ENCODE measurements at places on chromosomes 7 and 10.
A peak's percentile ranks its signal among the peaks of the same experiment; 100 is the strongest.

GRCh38 chr7:26070290-26070689, 81.7 kb upstream of the NFE2L3 start:
- DNase-seq, result no peak

GRCh38 chr10:131930150-131930549, 29.3 kb downstream of the PPP2R2D start:
- no peak for DNase-seq

DNA sequence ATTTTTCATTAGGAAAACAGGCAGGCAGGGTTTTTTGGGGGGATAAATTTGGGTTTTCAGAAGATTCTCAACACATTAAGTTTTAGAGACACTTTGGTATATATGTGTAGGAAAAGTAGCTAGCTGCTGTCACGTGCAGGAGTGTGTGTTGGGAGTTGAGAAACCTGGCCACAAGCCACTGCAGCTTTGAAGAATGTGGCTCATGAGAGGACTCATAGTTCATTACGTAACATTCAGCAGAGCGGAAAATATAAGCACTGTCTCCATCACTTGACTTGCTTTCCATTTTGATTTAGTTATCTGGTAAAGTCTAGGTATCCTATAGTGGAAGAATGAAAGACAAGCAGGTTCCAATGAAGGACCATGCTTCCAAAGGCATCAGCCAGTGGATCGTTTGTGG, 31.2 kb downstream of the SMNDC1 start:
- peak; percentile 92 for DNase-seq

- no peak for DNase-seq
Measured at GRCh38 chr7:155380976-155381851, 76.7 kb upstream of the EN2 start.

DNA sequence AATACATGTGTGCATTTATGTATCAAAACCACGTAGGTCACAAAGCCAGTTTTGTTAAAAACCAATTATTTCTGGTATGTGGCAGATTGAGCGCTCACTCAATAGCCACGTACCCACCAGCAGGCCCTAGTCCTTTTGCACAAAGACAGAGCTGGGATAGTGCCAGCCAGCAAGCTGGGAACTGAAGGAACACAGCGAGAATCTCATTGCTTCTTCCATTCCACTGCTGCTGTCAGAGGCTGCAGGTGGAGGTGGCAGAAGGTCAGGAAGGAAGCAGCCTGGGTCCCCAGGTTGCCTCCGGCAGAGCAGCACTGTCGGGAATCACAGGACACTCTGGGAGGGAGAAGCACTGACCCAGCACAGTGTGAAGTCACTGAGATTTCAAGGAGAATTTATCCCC, 385.5 kb upstream of the PFKP start:
- DNase-seq, result no peak

GRCh38 chr7:15407910-15408309, 153.9 kb downstream of the AGMO start:
- DNase-seq, result peak; percentile 16

DNA sequence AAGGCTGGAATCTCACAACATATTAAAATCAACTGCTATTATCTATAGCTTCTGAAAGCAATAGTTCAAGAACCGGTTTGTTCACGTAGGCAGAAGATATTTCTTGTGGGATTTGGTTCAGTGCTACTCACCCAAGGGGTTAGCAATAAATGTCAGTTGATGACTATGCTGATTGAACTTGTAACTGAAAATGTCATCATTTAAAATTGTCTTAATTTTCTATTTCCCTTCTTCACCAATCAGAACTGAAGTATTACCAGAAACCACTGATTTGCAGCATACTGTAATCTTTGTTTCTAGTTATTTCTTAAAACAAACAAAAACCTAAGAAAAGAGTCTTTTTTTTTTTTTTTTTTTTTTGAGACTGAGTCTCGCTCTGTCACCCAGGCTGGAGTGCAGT, 46.1 kb downstream of the CPEB3 start:
- no peak for DNase-seq

DNA sequence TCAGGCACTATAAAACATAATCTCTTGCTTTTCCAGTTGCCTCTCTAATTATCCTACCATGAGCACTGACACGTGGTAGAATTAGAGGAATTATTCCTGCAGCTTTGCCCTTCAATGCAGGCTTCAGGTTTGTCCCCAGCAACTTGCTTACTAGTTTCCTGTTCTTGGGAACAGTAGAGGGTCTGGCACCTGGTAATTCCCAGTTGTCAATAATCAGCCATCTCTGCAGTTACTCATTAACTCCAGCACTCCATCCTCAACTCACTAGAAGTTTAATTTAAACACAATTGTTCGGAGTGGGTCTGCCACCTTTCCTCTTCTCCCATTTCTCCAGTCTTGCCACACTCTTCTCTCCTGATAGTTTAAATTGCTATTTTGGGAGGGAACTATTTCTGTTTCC, 324.3 kb upstream of the KIAA1217 start:
- DNase-seq, result no peak

- no peak for DNase-seq
Measured at GRCh38 chr10:18409599-18410397, 241.6 kb downstream of the NSUN6 start.

DNA sequence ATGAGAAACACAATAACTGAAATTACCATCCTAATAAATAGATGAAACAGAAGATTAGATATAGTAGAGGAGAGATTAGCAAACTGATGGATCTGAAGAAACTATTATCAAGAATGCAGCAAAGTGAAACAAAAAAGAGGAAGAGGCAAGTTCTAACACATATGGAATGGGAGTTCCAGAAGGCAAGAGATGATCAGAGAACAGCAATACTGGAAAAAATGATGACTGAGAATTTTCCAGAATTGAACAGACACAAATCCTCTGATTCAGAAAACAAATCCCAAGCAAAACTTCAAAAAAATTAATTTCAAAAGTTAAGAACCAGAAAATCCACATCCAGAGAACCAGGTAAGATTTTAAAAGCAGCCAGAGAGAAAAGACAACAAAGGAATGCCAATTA, 20.2 kb upstream of the CYREN start:
- no peak for DNase-seq

DNA sequence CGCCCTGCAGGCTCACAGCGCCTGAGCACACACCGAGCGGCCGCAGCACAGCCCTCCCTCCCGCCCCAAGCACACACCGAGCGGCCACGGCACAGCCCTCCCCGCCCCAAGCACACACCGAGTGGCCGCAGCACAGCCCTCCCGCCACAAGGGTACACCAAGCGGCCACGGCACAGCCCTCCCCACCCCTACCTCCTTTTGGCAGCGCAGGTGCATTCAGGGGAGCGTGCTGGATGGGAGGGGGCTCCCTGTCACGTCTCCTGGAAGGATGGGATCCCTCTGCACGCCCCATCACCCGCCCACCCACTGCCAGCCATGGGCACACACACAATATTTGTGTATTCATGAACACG, 482.6 kb downstream of the DNAJB6 start:
- DNase-seq, result no peak

- no peak for DNase-seq
Measured at GRCh38 chr7:116075351-116076145, 45.0 kb upstream of the TFEC start.

DNA sequence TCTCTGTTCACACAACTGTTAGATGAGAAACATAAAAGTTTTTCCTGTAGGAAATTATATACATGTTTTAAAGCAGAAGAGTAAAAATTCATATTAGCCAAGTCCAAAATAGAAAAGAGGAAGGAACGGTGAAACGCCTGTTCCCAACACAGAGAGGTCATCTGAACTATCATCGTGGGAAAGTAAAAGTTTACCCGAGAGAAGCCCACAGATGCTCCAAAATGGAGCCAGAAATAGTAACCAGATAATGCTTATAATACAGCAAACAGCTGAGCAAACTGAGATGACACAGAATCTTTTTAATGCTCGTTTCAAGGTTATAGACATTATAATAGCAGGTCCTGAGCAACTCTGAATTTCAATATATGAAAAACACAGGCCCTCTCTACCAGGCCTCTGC, 24.5 kb downstream of the FRMD4A start:
- DNase-seq, result peak; percentile 80

DNA sequence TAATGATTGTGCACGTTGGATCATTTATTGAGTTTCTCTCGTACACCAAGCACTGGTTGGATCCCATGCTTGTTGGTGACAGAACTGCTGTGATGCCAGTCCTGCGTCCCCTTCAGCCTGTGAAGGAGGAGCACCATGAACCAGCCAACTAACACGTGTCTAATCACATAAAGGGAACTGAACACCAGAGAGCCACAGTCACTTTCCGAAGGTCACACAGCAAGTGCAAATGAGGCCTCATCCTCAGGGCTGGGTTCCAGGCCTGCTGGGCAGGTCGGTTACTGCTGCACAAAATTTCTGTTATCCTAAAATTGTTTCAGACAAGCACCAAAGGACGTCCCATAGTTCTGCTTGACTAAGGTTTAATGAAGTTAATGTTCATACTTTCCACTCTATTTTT, 332.0 kb upstream of the ZNF32 start:
- no peak for DNase-seq

GRCh38 chr10:26242706-26243350, 26.3 kb downstream of the GAD2 start:
- no peak for DNase-seq

GRCh38 chr10:112986544-112987190, 36.6 kb downstream of the TCF7L2 start:
- DNase-seq, result no peak

GRCh38 chr10:122139627-122140170, 131.4 kb upstream of the BTBD16 start:
- no peak for DNase-seq

DNA sequence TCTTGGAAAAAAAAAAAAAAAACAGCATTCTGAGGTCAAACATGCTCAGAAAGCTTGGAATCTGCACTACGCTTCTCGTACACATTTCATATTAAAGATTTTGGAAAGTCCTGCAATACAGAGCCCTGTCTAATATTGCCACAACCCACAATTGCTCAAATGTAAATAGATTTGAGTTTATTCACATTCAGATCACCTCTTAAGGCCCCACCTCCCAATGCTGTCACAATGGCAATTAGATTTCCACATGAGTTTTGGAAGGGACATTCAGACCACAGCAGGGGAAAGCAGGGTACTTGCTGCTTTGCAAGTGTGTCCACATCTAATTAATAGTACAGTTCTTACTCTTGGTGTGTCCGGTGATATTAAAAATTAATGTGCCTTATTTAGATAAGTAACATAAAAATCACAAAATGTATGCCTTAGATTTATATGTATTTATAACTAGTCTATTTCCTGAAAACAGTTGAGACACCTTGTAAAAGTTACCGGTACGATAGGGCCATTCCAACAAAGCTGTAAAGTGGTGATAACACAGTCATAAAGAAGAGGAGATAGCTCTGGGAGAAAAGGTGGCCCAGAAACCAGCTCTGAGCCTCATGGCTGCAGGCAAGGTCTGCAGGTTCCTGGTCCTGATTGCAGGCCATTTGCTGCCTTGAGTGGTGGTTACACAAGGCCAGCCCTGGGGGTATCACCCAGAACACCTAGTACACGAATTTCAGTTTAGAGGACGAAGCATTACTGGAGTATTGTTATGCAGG, 27.9 kb downstream of the EGFR start:
- DNase-seq, result no peak

GRCh38 chr10:70982443-70982842, 94.1 kb upstream of the PCBD1 start:
- DNase-seq, result no peak

DNA sequence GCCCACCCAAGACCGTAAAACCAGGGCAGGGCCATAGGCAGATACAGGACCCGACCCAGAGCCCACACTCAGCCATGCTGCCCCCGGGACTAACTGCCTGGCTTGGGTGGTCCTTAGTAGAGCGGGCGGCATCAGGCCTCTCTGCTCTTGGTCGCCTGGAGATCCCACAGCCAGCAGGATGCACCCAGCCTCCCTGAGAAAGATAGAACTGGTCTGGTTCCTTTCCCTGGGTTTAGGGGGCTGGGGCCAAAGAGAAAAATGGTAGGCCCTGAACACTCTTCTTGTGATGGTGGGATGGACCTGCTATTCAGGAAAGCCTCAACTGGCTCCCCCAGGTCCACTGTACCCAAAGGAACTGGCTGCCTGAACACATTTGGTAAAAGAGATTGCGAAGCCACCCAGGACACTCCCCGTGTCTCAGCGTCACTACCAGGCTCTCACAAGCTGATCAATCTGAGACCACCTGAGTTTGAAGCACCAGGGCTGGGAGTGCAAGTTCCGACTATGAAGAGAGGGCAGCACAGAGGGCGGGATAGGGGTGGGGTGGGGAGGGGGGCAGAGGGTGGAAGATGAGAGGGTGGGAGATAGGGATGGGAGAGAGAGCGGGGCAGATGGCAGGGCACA, 591.5 kb downstream of the DNAJB6 start:
- DNase-seq, result no peak

- no peak for DNase-seq
Measured at GRCh38 chr7:44754802-44755697, 6.4 kb downstream of the ZMIZ2 start.

DNA sequence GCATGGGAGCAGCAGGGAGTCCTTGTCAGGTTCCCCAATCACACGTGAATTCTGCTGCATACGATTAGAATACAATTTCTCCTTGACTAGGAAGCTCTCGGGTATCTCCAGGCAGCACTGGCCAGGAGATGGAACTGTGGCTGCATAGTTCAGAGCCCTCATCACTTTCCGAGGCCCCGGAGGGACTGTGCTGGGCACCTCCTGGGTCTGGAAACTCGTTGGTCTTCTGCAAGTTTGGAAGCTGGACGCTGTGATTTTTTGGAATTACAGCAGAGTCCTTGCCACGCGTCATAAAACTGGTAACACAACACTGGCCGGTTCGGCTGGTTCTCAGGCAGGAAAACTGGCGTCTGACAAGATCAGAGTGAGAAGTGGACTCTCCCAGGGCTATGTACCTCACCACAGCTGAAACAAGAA, 216.1 kb downstream of the CCDC3 start:
- no peak for DNase-seq

- DNase-seq, result peak; percentile 48
Measured at GRCh38 chr7:92641921-92642511, 51.8 kb upstream of the FAM133B start.

DNA sequence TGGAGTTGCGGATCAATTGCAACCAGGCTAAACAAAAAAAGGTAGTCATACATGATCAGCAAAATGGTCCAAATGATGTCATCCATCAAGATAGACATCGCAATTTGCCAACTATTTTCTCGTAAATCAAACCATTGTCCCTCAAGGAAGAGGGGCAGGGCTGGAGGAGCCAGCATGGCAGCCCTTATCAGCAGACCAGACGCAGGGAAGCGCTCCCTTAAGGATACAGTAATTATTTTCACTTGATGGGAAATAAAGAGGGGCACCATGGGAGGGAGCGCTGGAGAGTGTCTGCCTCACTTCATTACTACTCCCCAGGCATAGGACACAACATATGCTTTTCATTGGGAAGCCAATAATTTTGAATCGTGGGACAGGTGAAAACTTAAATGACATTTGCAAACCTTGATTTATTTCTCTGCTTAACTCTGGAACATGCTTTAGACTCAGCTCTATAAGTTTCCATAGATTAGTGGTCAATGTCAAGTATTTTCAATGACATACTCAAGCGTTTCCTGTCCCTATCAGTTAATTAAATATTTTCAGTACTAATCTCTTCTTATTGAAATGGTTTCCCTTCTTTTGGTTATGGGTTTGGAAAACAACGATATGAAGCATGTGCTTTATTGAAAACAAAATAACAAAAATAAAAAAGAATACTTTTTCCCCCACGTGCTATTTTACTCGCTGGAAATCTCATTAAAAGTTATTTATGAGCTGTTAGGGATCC, 202.4 kb upstream of the HABP2 start:
- no peak for DNase-seq
